HuH-7.5 (cell line): ENCODE measurements at places on chromosomes 13 and 19.

DNA sequence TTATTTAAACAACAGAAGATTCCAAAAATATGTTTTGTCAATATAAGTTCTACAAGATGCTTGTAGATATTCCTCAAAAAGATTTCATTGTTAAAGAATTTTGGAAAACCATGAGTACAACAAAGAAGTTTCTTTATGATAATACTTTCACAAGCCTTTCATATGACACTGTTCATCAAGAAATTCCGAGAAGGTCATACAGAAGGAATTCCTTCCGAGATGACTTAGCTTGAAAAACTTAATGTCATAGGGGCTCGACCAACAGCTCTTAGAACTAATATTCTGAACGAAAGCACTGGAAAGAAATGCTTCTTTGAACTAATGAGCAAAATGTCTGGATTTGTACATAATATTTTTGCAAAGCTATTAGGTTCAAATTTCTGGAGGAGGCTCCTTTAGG, 403.4 kb downstream of the KLF5 start:
- DNase-seq: no peak

- peak; percentile 95 for DNase-seq
Observed at GRCh38 chr19:19145684-19146608, 7.7 kb upstream of the TMEM161A start.

DNA sequence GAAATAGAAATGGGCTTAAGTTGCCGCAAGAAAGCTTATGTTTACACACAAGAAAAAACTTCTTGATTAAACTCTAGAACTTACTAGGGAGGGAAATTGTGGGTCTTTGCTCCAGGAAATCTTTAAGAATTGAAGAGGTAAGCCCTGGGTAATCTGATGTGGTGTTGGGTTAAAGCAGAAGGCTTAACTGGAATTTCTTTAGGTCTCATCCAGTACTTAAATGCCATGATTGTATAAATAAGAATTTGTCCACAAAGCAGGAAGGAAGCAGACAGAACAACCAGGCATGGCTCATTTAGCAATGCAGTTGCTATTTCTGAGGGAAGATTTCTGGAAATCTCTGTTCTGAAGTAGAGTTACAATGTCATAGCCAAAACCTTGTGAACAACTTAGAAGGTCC, 360.4 kb downstream of the KLF5 start:
- DNase-seq: no peak

- no peak for DNase-seq
Observed at GRCh38 chr13:28356561-28357021, 138.3 kb downstream of the FLT1 start.

- DNase-seq: no peak
Observed at GRCh38 chr19:16882146-16882545, 6.7 kb upstream of the F2RL3 start.

GRCh38 chr19:55400281-55401087, 7.1 kb downstream of the UBE2S start:
- no peak for DNase-seq

DNA sequence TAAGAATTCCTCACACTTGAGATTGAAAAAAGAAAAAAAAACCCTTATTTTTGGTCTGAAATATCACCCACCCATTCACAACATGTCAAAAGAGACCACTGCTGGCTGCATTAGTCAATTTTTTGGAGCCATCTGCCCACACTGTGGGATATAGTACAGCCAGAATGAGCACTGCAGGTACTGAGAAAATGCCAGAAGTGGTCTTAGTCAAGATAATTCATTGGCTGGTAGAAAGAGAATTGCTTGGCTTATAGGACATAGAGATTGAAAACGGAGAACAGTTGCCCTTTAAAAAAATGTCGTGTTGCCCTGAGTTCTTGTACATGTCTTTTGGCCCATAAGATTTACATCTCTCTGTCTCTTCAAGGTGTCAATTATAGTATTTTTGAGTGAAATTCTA, 1899.5 kb downstream of the OLFM4 start:
- no peak for DNase-seq

DNA sequence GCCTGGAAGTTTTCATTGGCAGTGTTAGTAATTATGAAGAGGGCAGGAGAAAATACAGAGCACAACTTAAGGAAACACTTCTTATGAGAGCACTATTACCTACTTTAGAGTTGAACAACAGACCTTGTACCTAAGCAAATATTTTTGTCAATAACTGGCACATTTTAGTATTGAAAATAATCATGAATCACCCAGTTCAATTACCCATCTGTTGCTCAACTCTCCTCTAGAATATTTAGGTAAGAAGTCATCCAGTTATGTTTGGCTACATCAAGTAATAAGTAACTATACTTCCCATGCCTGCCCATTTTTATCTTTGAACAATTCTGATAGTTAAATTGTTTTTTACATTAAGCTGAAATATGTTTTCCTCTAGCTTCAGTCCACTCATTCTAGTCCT, 893.4 kb downstream of the DIAPH3 start:
- no peak for DNase-seq

- peak; percentile 21 for DNase-seq
Observed at GRCh38 chr13:54637366-54637765, 1608.8 kb downstream of the OLFM4 start.

DNA sequence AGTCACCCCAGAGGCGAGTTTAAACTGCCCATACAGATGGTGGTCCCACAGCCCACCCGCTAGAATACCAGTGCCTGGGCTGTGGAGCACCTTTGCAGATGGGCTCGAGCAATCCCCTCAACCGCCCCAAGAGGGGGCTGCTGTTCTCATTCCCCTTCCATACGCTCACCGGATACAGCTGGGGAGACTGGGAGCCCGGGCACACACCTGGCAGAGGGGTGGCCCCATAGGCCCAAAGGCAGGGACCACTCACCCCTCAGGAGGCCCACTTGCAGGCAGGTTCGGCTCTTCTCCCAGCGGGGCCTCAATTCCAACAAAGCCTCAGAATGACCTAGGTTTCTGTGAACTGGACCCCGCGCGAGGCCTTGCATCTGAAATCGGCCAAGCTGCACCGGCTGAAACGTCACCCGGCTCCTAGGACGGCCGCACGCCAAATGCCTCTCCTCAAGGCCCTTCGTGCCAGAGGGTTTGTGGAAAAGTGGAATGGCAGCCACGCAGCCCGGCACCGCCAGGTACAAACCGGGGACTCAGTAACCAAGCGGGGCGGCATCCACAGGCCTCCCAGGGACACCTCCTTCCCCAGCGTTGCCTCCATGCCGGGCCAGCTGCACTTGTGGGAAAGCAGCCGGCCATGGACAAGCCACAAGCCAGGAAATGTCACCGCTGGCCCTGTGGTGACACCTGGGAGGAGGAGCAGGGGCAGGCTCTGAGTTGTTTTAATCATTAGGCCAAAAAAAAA, 18.7 kb downstream of the MLLT1 start:
- peak; percentile 61 for DNase-seq

- no peak for DNase-seq
Observed at GRCh38 chr19:13930402-13930801, 7.8 kb downstream of the PODNL1 start.

DNA sequence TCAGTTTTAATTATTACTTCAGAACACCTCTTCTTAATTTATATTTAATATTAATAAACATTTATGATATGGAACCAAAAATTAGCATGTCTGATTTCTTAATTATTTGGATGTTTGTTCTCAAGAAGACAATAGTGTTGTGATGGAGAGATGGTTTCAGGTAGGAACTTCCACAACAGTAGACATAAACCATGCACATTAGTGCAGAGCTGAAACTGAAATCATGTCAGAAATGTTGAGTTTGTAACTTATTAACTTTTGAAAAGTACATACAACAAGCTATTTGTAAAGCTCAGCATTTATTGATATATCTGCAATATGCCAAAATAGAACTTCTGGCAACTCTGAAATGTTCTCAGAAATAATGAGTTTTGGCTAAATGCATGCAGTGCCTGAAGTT, 11.8 kb upstream of the EDNRB start:
- no peak for DNase-seq

DNA sequence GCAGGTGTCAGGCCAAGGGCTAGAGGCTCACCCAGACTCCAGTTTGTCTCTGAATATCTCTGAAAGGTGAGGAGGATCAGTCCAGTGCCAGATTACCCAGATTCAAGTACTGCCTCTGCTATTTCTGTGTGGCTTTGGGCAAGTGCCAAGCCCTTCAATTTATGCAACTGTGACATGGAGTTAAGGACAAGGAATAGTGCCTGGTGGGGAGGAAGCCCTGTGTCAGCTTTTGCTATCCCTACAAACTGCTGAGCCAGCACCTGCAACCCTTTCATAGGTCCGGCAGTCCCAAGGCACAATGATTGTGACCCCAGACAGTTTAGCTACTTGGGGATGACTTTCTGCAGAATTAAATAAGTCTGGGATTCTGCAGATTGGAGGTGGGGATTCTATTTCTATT, 123.0 kb downstream of the KL start:
- no peak for DNase-seq

DNA sequence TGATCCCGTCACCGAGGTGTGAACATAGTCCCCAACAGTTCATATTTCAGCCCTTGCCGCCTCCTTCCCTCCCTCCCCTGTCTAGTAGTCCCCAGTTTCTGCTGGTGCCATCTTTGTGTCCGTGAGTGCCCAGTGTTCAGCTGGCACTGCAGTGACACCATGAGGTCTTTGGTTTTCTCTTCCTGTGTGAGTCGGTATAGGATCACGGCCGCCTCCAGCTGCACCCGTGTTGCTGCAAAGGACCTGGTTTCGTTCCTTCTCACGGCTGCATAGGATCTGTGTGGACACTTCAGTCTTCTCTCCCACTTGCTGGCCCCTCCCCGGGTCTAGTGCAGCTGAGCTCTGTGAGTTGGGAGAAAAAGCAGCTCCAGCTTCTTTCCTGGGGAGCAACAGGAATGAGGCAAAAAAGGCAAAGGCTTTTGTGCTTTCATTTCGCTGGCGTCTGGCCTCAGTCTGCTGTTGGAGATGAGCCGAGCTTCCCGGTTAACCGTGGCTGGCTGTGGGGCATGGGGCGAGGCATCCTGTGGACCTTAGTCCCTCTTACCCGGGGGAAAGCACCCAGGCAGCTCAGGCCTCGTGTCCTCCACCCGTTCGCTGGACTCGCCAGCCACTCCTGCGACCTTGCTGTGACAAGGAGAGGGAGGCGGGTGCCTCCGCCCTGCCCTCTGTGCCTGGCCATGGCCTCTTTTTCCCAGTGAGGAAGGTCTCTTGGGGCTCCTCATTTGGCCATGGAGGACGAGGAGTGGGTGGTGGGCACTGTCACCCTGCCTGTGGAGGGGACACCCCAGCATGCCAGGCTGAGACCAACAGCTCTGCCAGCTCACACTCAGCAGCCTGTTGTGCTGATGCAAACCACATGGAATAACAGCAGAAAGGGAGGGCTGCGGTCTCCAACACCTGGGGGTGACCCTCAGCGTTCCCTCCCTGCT, 196.5 kb downstream of the TEX29 start:
- no peak for DNase-seq

DNA sequence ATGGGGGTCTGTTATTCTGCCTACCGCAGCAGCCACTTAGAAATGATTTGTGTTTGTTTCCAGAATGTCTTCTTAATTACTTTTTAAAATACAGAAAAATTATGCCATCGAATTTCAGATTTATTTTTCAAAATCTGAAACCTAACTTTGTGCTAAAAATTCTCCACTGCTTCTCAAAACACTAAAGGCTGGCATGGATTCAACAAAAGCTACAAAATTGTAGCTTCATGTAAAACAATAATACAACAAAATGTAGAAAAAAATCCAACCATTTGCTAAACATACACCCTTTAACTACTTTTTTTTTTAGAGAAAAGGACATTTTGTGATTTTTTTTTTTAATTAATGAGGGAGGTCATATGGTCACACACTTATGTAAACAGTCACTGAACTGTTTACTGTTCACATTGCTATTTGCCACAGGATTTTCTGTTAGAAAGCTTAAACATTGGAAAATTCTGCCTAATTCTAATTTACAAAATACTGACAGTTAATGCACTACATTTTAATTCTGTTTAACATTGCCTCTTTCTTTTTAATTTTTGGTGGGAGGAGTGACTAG, 606.6 kb downstream of the DCT start:
- no peak for DNase-seq

DNA sequence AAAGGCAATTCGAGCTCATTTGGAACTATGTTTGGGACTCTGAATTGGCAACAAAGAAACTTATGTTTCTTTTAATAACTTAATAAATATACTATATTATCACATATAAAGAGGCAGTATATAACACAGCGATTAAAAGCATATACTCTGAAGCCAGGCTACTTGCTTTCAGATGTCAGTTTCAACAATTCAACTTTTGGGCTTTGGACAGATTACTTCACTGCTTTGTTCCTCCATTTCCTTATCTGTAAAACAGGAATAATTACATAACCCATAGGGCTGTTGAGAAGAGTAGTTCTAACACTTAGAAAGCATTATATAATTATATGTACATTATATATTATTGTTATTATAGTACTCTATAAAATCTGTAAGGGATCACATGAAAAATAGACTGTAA, 107.2 kb downstream of the EDNRB start:
- DNase-seq: no peak
